ENCODE measurements at places on chromosomes 7 and 10.

GRCh38 chr7:114653364-114654088, 238.9 kb downstream of the FOXP2 start:
- no peak for DNase-seq

- DNase-seq: no peak
Observed at GRCh38 chr10:74056050-74056818, 58.3 kb downstream of the VCL start.

DNA sequence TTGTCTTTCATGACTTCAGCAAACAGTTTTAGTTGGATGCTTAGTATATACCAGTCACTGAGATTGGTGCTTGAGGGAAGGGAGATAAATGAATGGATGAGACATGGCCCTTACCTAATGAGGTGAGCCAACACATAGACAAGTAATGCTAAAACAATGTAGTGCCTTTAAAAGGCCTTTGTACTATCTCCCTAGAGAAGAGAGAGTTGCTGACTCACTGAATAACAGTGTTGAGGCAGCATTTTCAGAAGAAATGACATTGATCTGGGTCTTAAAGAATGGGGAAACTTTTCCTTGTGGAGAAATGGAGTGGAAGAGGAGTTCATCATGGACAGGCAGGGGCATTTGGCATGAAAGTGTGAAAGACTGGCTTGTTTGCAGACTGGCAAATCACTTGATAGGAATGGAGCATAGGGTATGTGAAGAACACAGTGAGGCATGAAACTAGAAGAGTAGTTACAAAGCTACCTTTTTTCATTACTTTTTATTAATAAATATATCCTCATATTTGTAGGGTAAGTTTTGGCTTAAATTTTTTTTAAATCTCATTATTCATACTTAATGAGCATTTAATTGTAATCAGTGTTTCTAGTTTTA, 91.2 kb downstream of the KAT6B start:
- no peak for DNase-seq

DNA sequence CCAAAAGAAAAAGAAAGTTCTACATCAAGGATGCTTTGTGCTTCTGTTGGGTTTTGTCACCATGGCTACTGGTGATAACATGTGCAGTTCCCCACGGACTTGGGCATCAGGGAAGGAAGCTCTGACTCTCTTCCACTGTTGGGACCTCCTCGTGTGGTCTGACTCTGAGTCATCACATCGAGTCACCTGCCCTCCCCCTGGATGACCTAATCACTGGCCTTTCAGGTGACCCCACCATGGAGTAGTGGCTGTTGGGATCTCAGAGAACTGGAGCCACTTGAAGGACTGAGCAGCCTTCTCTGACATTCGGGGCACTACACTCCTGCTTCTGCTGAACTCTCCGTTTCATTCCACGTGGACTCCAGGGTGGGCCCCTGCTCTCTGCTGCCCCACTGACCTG, 60.8 kb upstream of the DOCK1 start:
- DNase-seq: no peak

DNA sequence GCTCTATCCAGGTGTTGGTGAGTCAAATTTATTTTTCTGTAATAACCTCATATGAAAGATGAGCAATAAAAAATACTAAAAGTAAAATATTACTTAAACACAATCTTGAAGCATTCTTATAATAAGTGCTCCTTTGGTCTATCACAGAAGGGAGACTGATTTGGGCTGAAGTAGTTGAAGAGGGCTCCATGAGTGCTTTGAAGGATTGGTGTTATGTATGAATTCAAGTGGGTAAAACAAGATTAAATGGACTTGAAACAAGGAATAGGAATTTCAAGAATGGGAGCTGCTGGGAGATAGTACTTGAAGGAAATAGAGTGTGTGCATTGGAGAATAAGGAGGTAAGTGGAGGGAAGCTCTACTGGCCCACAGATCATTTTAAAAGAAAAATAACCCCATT, 7.3 kb upstream of the OR2A2 start:
- DNase-seq: no peak

DNA sequence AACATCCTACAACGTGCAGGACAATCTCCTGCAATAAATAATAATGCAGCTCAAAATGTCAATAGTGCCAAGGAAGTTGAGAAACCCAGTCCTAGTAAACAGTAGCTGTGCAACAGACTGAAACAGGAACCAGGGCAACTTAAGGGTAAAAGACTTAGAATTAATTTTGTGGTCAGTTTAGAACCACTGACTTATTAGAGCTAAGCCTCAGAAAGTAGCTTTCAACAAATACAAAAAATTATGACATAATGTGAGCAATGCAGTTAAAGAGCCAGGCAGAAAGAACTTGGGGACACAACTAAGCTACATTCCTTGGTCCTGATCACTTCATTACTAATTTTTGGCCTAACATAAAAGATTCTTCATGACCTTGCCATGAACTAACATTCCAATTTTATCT, 195.4 kb downstream of the MACC1 start:
- no peak for DNase-seq
